ENCODE measurements at places on chromosomes 12 and 14.

- DNase-seq: no peak
Observed at GRCh38 chr12:124240493-124240892, 54.4 kb upstream of the RFLNA start.

- no peak for DNase-seq
Observed at GRCh38 chr12:66235626-66236281, 46.7 kb downstream of the IRAK3 start.

GRCh38 chr12:40336573-40337199 lies 111.9 kb downstream of the LRRK2 start:
- no peak for DNase-seq

GRCh38 chr12:74285773-74286172 lies 251.9 kb upstream of the ATXN7L3B start:
- no peak for DNase-seq

GRCh38 chr14:104887623-104888488 lies 22.8 kb downstream of the CEP170B start:
- no peak for DNase-seq

- DNase-seq: no peak
Observed at GRCh38 chr12:49807991-49808580, 20.1 kb downstream of the NCKAP5L start.

DNA sequence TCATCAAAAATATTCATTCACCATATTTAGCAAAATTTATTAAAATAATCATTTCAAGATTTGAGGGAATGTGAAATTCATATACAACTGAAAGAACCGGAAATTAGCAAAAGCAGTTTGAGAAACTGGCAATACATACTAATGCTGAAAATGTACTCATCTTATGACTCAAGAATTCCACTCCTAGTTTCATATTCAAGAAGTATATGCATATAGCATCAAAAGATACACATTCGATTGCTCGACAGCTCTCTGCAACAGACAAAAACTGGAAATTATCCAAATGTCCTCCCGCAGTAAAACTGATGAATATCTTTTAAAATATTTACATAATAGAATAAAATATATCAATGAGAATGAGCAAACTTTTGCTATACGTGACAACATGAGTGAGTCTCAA lies 189.2 kb upstream of the MGAT4C start:
- no peak for DNase-seq

DNA sequence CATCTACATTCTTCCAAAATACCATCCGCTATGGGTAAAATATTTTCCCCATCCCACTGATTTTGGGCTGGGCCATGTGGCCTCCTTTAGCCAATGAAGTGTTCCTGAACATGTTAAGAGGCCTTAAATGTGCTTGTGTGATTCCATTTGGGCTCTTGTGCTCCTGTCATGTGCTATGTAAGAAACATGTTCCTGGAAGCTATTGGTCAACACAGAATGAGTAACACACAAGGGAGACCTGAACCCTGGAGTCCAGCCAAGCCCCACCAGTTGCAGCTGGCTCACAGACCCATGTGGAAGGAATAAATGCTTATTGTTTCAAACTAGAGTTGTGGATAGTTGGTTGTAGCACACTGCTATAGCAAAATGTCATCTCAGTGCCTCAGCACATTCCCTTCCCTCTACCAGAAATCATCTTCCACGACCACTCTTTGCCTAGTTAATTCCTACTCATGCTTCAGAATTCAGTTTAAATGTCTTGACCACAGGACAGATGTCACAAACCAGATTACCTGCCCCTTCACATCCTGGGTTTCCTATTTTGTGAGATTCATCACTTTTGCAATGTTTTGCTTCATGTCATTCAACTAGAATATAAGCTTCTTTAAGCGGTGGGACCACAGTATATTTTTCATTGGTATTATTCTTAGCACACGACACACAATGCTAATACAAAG lies 217.3 kb upstream of the EEA1 start:
- DNase-seq: no peak

- no peak for DNase-seq
Observed at GRCh38 chr14:81485372-81485771, 48.3 kb downstream of the SEL1L start.

- no peak for DNase-seq
Observed at GRCh38 chr14:100556936-100557505, 30.2 kb downstream of the BEGAIN start.

DNA sequence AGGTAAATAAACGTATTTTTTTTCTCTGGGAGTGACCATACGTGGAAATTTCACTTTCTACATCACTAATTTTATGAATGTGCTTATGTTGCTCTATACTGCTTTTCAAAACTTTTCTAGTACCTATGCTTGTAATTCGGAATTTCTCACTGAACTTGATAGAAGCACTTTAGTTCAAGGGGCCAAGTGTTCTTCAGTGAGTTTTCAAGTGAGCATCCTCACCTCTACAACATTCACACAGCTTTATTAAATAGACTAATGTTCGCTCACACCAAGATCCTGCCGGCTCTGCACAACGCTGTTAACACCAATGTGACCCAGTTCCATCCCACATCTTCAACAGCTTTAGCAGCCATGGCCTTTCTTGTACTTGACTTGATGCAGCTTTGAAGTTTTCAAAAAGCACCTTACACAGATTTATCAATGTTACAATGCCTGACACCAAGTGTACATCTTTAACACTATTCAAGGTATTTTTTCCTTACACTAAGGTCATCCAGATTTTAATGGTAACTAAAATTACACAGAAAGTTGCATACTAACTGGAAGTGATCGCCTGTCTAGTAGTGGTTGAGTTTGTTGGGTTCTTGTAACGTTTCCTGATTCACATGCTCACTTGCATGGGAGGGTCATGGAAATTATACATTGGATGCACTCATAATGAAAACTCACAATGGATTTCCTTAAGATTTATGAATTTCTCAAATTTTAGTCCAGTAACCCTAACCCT lies 4.5 kb downstream of the UBC start:
- DNase-seq: no peak

DNA sequence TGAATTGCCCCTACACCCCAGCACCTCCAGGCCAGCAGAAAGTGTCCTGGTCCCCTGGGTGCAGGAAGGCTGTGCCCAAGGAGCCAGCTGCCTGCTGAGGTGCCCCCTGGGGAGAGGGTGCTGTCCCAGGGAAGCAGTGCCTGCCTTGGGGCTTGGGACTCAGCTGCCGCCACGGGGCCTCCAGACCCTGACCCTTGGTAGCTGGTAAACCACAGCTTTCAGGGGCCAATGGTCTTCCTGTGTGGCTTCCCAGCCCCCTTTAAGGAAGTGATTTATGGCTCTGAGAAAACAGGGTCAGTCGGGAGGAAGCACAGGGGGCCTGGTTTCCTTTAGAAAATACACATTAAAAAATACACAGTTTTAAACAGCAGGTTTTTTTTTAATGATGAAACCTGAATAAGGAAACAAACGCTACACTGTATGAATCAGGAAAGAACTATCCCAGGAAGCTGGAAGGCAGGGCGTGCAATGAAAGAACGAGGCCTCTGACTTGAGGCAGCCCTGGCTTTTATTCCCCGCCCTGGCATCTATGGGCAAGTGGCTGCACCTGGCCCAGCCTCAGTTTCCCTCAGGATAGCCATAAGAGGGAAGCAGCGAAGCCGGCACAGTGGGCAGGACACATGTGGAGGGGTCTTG lies 40.6 kb upstream of the EML1 start:
- no peak for DNase-seq

All from stimulated activated CD4-positive, alpha-beta T cell treated with anti-CD3 and anti-CD28 coated beads, Interleukin-12 subunit alpha, Interleukin-12 subunit beta, amount 100 ng/mL, for 24 hours (primary cell).